Activated gamma-delta T cell treated with anti-CD3 and anti-CD28 coated beads, Interleukin-2, amount 50 U/mL, for 16 hours (primary cell): ENCODE measurements at places on chromosomes 7 and 10.

DNA sequence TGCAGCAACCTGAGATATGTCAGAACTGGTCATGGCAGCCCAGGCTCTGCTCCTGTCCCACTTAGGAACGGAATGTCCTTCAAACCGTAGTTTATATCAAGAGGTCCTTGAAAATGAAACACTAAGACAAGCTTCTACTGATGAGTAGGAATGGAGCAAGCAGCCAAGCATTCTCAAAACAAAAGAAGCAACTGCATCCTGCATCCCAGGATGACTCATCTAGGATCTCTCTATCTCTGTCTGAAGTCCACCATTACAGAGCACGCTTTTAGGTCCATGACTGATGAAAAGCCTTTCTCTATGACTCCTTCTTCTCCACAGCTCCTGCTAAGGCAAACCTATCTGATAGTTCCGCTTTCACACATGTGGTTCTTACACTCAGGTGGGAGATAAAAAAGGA, 16.3 kb downstream of the MBL2 start:
- no peak for DNase-seq

DNA sequence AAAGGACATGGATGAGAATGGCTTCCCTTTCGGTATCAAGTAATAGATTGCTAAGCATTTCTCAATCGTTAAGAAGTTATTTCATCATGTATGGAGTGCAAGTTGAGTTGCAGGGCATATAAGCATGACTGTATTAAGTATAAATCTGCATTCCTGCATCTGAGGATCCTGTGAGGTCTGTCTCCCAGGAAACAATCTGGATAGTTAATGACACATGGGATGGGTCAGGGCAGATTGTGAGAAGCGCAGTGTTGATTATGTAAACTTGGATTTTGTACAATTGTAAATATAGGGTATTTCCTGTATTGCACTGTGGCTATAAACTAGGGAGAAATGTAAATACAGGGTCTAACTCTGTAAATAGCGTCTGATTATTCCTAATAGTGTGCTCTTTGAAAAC, 102.6 kb downstream of the PLXDC2 start:
- no peak for DNase-seq

DNA sequence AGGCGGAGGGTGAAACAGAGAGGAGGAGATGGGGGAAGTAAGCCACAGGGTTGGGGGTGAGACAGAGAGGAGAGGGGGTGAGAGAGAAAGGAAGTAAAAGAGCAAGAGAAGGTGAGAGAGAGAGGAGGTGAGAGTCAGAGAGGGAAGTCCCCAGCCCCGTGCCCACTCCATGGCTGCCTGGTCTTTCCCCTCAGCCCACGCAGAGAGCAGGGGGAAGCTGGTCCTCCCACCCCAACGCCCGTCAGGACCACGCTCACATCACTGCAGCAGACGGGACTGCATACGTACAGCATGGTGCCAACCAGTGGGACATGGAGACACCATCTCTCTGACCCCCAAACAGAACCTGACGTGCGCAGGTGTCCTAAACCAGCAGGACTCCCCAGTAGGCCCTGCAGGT, 12.1 kb upstream of the PDGFA start:
- no peak for DNase-seq

DNA sequence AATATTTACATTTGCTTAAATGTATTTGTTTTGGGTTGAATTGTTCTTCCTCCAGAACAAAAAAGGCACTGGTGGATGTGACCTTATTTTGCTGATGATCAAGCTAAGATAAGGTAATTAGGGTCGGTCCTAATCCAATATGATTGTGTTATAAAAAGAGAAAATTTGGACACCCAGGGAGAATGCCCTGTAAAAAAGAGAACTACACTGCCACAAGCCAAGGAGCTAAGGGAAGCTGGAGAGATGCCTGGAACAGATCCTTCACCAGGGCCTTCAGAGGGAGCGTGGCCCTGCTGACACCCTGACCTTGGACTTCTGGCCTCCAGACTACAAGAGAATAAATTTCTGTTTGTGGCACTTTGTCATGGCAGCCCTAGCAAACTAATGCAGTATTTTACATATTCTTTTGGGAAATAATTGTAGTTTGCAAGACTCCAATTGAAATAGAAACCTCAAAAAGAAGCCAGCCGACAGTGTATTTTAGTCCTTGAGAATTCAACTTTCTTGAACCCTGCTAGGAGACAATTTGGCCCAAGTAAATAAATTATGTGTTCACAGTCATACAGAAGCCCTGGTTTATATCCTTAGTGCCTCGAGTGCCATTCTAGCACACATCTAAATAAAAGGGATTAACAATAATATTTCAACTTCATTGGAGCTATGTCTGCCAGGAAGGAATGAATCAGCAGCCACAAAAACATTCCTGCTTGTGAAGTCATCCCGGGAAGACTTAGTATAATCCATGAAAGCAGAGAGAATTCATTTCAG, 164.6 kb downstream of the PKD1L1 start:
- DNase-seq: no peak

- DNase-seq: no peak
These were observed 121.5 kb downstream of the POLR1F start for GRCh38 chr7:19587291-19587690.

DNA sequence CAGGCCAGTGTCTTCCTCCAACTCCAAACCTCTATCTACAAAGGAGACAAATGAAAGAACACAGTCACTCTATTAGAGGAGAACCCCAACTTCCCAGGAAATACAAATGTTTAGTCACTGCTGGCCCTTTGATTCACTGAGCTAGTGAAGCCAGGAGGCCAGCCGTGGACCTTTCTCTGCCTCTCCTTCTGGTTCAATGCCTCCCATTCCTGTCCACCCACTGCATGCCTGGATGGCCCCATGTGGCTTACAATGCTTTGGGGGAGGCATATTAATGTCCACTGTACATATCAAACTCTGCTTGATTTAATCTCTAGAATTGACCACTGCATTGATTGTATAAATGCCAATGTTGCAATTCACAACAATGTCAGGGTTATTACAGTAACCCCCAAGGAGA, 687.3 kb downstream of the KCNMA1 start:
- no peak for DNase-seq

DNA sequence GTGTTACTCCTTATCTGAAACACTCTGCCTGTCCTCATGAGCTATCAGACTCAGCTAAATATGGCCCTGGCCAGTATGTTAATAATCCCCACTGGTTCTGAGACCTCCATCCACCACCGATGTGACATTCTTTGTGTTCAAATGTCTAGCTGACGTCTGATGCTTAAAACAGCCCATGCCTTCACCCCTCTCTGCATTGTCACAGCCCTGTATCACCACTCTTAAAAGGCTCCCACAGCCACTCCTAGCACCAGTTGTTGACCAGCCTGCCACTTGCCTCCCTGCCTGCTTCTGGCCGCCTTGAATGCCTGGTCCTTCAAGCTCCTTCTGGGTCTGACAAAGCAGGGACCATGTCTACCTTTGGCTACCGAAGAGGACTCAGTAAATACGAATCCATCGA, at the start of gene LMOD2:
TSS of gene LMOD2 (plus strand) at position 253 of the 400 bp plus-strand sequence. CDS start at position 351, 98 bp downstream.
- no peak for DNase-seq

DNA sequence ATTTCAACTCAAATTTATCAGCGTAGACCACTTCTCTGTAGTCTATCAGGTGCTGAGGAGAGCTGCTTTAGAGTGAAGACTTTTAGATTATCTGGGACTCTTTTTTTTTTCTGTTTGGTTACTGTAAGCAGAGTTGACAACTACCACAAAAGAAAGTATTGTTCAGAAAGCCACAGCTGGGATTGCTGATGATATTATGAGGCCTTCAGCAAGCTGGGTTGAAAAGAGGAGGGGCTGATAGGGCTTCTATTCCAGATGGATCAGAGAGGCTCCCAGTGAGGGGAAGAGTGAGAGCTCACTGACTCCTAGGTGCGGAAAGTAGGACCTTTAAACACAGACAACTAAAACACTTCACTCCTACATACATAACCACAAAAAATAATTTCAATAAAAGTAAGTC, 188.5 kb upstream of the FERD3L start:
- no peak for DNase-seq
